ENCODE measurements at places on chromosomes 12 and 14.

GRCh38 chr12:31740628-31741027 lies 11.8 kb upstream of the AMN1 start:
- DNase-seq: no peak

DNA sequence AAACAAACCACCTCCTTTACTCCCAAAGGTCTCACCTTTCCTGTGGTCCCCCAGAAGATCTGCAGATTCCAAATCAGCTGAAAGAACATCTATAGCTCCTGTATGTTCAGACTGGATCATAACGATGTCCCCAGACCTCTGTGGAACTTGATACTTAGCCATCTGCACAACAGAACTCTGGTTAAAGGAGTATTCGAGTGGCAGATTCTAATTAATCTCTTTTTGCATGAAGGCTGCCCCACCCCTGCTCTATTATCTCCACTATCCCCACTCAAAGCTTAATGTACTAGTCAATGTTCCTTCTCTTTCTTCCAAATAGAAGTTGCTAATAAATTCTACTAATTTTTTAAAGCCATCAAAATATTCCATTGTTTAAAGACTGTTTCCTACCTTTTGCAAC lies 22.8 kb downstream of the GSTZ1 start:
- no peak for DNase-seq

DNA sequence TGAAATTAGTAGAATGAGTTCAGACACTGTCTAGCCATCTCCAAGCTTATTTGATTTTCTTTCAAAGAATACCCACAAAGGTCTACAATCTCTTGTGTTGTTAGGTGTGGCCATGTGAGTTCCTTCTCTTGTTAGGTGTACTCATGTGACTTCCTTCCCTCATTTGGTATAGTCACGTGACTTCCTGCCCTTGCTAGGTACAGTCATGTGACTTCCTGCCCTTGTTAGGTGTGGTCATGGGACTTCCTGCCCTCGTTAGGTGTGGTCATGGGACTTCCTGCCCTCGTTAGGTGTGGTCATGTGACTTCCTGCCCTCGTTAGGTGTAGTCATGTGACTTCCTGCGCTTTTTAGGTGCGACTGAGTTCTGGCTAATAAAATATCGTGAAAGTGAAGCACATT lies 179.6 kb downstream of the TMX1 start:
- no peak for DNase-seq

DNA sequence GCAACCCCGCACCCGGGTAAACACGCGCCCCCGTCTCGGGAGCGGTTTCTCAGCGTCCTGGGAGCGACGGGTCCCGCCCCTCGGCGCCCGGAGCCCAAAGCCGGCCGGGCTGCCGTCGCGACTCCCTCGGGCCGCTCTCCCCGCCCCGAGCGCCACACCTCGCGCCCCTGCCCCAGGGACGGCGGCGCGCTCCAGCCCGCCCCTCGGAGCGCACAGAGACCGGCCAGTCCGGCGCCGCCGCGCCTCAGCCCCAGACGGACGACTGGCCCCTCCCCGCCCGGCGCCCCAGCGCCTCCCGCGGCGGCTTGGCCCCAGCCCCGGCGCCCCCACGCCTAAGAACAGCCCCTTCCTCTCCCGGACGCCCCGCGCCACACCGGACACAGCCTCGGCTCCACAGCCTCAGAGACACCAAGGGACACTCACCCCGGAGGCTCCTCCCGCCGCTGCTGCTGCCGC lies 411 bp downstream of the BTBD7 start:
- DNase-seq: no peak

DNA sequence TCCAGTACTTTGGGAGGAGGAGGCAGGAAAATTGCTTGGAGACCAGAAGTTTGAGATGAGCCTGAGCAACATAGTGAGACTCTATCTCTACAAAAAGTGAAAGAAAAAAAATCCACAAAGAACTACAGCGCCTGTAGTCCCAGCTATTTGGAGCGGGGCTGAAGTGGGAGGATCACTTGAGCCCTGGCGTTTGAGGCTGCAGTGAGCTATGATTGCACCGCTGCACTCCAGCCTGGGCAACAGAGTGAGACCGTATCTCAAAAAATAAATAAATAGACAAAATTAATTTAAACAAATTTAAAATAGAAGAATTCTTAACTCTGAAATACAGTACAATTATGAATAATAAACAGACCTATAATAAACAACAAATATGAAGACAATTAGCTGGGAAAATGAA lies 40.9 kb downstream of the ATL1 start:
- DNase-seq: no peak

Data from stromal cell of bone marrow (primary cell).